CD4-positive, alpha-beta T cell treated with Interleukin-1 beta for 1 hour (primary cell): ENCODE measurements at places on chromosomes 5 and 9.

DNA sequence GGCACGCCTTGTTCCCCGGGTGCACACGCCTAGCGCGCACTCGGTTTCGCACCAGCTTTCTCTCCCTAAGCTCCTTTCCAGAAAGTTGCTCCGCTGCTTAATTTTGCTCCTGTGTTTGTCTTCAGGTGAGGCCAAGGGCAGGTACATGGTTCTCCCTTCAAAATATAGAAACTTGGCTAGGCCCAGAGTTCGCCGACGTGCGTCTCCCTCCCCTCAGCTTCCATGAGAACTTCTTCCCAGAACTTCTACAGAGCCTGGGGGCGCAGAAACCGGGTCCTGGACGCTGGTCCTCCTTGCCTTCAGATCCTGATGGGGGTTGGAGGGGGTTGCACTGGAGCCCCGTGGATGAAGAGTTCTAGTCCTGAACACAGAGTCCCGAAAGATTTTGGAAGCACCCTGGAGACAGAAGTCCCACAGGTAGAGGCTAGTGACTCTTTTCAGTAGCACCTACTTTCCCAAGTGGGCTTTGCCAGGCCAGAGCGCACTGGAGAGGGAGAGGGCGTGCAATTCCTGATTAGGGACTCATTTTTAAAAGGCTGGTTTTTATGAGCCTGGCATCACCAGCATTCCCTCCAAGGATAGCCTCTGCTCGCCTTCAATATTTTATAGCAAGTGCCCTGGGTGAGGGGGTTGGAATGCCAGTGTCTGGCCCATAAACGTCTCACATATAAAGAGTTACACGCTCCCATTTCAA is 128.4 kb downstream of the TMEM174 start:
- no peak for DNase-seq

DNA sequence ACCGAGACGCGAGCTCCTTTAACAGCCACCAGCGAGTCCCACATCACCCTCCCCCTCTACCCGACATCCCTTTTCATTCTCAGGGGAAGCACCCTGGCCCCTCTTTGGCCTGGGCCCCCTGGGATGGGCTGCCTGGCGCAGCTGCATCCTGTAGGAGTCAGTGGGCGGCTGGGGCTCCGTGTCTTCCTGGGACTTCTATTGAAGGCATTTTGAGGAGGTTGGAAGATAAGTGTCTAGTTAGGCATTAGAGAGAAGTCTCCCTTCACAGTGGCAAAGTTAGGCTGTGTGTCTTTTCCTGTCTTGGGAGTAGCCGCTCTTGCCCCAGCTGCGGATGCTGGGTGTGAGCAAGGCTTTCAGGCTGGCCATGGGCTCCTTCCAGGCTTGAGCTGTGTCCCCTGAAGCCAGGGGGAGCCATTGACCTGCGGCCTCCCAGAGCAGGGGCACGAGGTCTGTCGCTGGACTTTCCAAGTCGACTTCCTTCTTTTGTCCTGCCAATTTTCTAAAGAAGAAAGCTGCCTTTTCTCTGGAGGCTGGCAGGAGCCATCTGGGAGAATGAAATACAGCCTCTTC is 18.6 kb upstream of the NKD2 start:
- no peak for DNase-seq

- no peak for DNase-seq
Measured at GRCh38 chr5:154249826-154250225, 59.3 kb downstream of the GALNT10 start.

GRCh38 chr5:159730285-159730684 is 186.0 kb upstream of the ADRA1B start:
- no peak for DNase-seq

- DNase-seq: no peak
Measured at GRCh38 chr5:32029261-32029660, 144.9 kb downstream of the GOLPH3 start.

DNA sequence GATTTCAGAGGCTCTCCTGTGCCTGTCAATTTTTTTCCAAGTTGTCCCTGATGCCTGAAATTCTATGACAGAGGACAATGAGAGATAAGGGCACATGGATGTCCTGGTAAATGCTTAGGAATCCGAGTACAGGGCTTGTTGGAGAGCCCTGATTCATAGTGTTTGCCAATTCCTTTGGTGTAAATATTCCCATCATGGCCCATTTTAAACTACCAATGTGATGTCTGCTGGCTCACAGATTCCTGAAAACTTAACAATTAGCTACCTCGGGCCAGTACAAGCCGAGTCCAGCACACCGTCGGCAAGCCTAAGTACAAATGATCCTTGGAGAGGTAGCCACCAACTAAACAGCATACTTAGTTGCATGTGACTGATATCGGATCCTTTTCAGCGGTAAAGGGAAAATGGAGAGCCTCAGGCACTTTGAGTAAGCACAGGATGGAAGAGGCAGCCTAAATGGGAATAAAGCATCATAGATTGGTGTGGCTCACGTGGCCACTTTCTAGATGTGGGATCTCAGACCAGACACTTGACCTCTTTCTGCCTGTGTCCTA is 3.6 kb downstream of the ITK start:
- DNase-seq: no peak

DNA sequence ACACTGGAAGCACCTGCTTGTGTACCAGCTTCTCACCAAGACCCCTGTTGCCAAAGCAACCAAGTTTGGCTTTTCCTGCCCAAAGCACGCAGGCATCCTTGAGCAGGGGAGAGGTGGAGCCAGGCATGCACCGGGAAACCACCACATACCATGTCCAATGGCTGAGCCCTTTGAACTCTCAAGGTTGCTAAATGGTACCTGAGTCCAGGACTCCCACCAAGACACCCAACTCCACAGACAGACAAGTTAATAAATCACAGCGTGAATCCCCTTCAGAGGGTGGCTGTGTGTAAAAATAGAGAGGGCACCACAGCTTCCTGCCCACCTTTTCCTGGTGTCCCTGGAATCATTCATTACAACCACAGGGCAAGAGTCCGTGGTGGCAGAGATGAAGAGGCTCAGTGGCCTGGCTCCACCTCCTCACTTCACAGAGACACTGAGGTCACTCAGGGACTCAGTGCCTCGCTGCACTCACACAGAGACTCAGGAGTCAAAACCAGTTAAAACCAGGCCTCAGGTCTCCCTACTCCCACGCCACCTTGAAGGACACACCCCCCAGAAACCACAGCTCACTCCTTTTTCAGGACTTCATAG is 143.7 kb downstream of the C5orf15 start:
- no peak for DNase-seq

DNA sequence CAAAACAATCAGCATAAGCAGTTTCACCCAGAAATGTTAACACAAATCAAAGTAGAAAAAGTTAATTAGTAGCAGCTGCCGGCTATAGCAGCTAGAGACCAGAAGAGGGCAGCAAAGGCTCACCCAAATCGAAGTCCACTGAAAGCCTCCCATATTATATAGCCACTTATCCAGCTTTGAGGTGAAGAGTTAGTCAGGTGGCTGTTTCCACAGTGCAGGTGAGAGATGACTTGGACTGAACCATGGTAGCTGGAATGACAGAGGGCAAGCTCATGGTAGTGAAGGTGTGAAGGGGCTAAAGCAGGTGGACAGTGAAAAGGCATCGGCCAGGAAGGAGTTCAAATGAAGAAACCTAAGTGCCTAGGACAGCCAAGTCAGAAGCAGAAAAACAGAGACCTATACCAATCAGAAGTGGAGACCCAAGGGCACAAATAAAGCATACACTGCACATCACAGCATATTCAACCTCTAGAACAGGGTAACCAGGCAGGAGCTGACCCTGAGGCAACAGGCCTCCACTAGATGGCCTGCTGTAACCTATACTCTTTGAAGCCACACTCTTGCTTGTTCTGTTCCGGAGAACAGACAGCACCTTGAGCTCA is 7.2 kb upstream of the RNF38 start:
- peak; percentile 78 for DNase-seq

- DNase-seq: no peak
Measured at GRCh38 chr5:176650354-176650884, 3.1 kb downstream of the TSPAN17 start.

GRCh38 chr5:152606776-152607364 is 201.8 kb upstream of the NMUR2 start:
- no peak for DNase-seq

DNA sequence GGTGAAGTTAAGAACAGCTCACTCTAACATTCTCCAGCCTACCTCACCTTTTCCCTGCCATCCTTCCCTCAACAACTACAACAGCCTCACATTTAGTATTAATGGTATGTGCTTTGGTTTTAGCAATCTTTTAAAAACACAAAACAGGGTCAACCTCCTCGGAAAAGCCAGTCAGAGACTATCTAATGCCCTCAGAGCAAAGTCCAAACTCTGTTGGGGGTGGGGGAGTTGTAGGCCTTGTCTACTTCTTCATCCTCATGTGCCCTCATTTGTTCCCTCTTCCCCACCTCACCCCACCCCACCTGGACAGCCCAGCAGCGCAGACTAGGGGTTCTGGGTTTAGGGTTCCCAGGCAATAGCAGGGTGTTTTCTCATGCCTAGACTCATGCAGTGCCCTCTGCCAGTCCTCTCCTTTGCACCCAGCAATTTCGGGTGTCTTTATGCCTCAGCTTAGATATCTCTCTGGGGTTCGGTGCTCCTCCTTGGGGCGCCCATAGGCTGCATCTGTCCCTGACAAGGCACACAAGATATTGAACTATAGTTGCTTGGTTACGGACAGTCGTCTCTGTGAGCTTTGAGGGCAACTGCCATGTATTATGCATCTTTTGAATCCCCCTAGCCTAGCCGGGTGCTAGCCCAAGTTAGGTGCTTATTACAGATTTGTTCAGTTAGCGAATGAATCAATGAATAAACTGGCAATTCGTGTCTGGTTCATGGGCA is 762 bp upstream of the TCOF1 start:
- DNase-seq: no peak

DNA sequence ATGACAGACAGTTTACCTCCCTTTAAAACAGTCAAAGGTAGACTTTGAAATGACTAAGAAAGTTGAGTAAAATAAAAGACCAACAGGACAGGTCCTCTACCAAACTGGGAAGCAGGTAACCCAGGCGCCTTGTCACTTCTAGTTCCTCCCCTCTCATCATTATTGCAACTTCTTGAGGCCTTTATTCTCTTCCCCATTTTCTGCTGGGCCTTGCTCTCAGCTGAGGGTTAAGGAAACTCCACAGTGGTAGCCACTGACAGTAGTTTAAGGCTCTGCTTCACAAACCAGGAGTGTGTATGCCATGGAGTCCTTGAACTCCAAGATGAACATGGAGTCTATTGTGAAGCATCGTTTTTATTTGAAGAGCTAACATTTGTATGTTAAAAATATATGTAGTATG is 36.9 kb upstream of the TCERG1 start:
- no peak for DNase-seq

DNA sequence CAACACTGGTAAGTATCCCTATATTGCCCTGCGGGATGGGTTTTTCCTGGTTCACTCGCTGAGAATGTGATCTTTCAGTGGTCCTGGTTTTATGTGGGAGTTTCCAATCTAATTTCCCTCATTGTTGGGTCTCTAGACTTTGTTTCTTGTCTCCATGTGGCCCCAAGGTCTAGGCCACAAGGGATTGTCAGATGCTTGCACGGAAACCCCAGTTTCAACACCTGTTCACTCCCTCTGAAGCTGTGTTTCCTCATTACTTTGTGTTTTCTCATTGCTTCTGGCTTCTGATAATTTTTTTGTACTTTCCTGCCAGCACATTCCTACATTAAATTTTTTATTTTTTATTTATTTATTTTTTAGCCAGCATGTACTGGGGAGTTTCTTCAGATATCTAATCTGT is 191.5 kb downstream of the TTLL11 start:
- no peak for DNase-seq
